ENCODE measurements at places on chromosomes 2 and 18.

DNA sequence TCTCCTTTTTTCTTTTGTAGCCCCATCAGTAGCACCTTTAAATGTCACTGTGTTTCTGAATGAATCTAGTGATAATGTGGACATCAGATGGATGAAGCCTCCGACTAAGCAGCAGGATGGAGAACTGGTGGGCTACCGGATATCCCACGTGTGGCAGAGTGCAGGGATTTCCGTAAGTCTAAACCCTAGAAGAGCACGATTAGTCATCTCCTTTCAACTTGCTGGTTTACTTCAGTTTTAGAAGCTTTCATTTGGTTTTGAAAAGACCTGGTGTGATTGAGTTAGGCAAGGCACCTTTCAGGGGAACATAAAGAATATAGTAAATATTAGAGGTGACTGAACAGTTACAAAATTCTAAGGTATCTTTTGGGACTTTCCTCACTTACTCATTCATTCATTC, 72.2 kb upstream of the TMEM87B start:
- no peak for DNase-seq

DNA sequence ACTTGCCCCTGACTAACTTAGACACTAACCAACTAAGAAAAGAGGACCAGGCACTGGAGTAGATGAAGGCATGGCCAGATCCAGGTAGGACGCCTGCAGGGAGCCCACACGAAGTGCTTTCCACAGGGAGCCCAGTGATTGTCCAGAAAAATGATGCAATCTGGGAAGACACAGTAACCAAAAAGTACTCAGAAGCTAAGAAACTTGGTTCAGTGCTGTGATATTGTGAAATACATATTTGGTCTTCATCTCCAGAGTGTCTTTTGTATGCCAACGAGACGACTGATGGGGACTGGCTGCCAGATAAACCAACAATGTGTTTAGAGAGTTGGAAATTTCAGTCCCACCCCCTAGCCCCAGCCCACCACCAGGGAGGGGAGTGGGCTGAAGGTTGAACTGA, 135.0 kb downstream of the SP3 start:
- DNase-seq: no peak

- no peak for DNase-seq
Measured at GRCh38 chr2:109279243-109279860, 150.3 kb downstream of the SH3RF3 start.

DNA sequence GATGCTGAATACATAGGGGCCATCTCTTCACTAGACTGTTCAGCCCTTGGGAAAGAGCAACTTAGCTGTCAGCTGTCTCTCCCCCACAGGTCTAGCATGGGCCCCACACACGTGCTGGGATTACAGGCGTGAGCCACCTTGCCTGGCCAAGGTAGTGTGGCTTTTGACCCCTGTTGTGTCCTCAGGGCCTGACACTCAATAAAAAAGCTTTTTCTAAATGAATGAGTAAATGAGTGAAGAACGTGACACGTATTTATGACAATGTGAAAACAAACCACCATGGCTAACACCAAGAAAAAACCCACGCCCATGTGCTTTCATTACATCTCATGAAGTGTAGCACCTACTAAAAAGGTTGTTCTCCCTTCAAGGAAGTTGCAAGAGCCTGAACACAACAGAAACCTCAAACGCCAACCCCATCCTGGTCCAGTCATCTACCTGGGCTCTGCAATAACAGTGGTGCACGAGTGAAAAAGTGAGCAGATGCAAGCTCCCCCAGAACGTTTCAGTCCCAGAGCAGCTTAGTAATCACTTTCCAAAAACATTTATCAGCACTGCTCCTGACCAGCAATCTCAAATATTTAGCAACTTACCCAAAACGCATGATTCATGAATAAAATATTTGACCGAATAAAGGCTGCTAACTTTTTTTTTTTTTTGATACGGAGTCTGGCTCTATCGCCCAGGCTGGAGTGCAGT, 3.4 kb downstream of the WDFY1 start:
- no peak for DNase-seq

DNA sequence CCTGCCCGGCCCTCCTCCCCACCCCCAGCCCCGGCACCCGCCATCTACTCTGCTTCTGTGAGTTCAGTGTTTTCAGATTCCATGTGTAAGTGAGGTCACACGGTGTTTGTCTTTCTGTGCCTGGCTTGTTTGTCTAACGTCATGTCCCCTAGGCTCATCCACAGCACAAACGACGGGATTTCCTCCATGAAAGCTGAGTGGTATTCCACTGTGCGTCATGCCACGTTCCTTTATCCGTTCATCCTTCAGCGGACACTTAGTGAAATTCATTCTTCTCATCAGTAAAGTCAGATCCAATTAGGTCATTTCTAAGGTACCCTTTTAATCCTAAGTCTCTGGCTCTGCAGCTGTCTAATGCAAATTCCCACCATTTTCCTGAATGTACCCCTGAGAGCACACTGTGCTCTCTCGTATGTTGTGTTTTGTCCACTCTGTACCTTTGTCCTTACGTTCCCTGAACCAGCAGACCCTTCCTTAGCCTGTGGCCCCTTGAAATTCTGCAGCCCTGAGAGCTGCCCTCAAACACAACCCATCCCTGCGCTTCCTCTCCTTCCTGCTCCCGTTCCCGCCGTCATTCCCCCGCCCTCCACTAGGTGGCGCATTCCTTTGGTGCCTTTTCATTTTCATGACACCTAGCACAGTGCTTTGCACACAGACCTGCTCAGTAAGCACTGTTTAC, 44.1 kb downstream of the TRAPPC12 start:
- no peak for DNase-seq

DNA sequence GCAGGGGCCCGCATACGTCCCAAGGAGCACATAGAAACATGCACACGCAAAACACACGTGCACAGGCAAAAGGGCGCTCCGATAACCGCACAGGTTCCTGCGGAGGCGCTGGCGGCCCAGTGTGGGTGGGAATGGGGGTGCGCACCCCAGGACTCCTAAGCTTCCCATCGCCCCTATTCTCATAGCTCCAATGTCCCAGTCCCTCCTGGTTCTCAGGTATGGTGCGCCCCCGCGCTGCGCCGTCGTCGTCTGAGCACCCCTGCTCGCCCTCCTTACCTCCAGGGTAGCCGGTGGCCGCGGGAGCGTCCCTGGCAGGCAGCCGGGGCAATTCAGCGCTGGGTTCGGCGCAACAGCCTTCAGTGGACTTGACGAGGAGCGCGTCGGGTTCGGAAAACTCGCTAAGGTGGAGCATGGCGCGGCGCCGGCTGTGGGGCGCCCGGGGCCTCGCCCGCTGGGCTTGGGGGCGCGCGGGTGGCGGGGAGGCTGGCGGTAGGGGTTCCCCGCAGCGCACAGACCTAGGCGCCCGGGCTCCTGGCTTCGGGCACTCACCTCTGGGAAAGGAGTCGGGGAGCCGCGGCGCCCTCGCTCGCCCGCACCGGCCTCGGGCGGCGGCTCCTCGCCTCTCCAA, 328 bp downstream of the EGR4 start:
- no peak for DNase-seq

DNA sequence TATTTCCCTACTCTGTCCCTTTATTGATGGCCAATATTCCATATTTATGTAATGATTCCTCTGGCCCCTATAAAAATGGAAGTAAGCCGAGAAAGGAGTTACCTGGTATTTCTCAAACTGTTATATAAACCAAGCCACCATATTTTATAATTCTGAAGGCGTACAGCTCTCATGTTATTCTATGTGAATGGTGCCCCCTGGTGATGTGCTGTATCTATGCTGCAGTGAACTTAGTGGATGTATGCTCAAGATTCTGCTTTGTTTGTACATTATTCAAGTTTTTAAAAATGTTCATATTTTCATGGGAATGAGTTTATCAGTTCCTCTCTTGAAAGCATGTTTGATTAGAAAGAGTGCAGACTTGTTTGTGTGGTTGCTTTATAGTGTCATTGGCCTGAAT, 194.5 kb upstream of the LRRTM1 start:
- DNase-seq: peak; percentile 10

- DNase-seq: no peak
Measured at GRCh38 chr2:116264872-116265271, 1549.6 kb upstream of the DDX18 start.

- no peak for DNase-seq
Measured at GRCh38 chr18:6553234-6553900, 138.7 kb upstream of the L3MBTL4 start.

DNA sequence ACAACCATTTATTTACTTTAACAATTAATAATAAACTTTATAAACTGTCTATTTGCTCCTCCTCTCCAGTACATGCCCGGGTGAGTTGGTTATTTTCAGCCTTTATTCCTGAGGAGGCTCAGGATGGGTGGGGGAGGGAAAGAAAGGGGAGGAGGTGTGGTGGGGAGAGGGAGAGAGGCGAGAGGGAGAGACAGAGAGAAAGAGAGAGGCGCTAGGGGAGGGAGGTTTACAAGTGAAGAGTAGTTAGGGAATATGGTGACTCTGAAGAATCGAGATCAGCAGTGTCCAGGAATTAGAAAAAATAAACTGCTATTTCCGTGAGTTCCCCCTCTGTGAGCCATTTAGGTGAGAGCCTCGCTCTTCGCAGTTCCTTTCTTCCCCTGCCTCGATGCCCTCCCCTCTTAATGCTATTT, 138.9 kb downstream of the MEIS1 start:
- no peak for DNase-seq

GRCh38 chr2:187934236-187934635, 357.4 kb upstream of the GULP1 start:
- no peak for DNase-seq

GRCh38 chr18:36593001-36593400, 235.8 kb downstream of the TPGS2 start:
- DNase-seq: no peak

Measured in LNCaP clone FGC (cell line).